Putamen (tissue), 1 donor: ENCODE measurements at places on chromosomes 11 and 22.
A peak's percentile ranks its signal among the peaks of the same experiment; 100 is the strongest.

- peak; percentile 69 for DNase-seq
Measured at GRCh38 chr11:134062265-134063123, 6.4 kb upstream of the JAM3 start.

GRCh38 chr11:100930185-100930778 lies 199.3 kb downstream of the PGR start:
- DNase-seq, result peak; percentile 65

DNA sequence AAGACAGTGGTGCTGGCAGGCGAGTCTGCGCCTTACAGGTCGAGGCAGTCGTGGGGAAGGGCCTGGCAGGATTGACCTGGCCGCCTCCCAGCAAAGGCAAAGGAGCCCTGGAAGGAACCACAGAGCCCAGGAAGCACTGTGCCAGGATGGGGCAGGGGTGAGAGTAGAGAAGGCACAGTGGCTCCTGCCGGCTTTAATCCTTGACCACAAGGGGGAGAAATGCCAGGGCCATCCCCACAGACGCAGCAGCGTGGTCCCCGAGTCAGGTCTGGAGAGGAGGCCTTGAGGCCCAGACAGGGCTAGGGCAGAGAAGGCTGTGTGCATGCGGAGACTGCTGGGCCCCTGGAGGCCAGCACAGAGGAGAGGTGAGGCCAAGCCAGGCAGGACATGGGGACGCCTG lies 9.9 kb upstream of the NDUFS8 start:
- DNase-seq, result no peak

DNA sequence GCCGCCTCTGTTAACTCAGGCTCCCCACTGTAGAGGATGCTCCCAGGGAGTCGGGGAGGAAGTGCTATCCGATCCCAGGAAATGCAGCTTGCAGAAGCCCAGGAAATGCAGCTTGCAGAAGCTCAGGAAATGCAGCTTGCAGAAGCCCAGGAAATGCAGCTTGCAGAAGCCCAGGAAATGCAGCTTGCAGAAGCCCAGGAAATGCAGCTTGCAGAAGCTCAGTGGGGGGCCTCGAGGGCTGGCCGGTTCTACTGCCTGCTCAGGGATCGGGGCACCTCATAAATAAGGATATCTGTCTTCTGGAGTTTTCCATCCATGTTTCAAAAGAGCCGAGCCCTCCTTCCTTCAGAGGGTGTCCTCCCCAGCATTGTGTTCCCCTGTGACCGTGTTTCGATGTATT lies 25.1 kb upstream of the SMIM38 start:
- DNase-seq, result no peak

DNA sequence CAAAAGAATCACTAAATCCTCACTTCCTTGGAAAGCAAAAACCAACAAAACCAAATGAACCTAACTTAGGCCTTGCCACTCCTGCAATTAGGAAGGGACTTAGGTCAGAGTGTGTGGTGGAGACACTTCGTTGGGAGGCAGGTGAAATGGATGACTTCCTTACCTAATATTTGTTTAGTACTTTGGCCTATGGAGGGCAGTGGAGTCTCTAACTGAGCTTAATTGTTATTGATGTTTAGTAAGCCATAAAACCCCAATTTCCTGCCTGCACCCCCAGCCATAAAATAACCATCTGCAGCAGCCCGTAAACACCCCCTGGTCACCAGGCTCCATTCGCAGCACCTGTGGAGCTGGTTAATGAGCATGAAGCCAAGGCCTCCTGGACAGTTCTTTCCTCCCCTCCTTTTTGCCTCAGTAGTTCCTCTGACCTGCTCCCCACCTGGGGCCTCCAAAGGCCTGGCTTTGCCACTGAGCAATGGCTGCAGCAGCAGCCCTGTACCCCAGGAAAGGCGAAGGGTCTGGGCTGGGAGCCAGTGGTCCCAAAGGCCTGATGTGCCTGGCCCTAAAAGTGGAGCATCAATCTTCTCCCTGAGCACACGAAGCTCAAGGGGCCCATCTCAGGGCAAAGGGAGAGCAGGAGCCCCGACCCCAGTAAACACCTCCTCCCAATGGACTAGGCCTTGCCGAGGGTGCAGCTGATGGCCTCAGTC lies 15.6 kb upstream of the SYT13 start:
- DNase-seq, result no peak

- DNase-seq, result no peak
Measured at GRCh38 chr11:125569915-125570621, 791 bp downstream of the EI24 start.
